ENCODE measurements at places on chromosomes 2 and 18. TPM values are rescaled to one million over a fixed set of nuclear protein-coding genes. Genes with fewer than 3 reads are reported as not detected.

- DNase-seq: no peak
These were observed 10.7 kb upstream of the IL1RL2 start for GRCh38 chr2:102176172-102176571.

GRCh38 chr2:15750433-15750814, 158.8 kb downstream of the DDX1 start:
- DNase-seq: no peak

DNA sequence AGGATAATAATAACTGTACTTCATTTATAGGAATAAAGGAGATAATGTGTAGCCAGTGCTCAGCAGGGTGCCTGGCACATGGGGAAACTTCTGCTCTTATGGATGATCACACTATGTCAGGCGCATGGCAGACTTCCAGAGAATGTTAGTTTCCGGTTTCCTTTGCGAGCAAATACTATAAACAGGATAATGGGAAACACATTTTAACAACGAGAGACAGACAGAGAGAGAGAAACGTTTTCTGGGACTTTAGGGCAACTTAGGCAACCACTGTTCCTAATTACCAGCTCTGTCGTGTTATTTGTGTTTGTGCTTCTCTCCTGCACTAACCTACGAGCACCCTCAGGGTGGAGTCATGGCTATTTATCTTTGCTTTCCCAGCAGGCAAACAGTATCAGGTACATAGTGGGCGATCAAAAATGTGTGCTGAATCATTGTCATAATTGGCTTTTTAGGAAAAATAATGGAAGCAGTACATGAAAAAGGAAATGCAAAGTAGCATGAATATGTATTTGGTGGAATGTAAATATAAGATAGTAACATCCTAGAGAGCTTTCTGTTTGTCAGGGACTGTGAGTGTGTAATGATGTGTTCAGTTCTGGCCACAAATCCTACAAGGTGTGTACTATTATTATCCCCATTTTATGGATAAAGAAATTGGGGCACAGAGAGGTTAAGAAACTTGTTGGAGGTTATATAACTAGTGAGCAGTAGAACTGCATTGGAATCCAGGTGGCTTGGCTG, 36.8 kb upstream of the IGFBP2 start:
- DNase-seq: no peak

GRCh38 chr2:237160271-237160919, 74.7 kb downstream of the COPS8 start:
- DNase-seq: no peak

DNA sequence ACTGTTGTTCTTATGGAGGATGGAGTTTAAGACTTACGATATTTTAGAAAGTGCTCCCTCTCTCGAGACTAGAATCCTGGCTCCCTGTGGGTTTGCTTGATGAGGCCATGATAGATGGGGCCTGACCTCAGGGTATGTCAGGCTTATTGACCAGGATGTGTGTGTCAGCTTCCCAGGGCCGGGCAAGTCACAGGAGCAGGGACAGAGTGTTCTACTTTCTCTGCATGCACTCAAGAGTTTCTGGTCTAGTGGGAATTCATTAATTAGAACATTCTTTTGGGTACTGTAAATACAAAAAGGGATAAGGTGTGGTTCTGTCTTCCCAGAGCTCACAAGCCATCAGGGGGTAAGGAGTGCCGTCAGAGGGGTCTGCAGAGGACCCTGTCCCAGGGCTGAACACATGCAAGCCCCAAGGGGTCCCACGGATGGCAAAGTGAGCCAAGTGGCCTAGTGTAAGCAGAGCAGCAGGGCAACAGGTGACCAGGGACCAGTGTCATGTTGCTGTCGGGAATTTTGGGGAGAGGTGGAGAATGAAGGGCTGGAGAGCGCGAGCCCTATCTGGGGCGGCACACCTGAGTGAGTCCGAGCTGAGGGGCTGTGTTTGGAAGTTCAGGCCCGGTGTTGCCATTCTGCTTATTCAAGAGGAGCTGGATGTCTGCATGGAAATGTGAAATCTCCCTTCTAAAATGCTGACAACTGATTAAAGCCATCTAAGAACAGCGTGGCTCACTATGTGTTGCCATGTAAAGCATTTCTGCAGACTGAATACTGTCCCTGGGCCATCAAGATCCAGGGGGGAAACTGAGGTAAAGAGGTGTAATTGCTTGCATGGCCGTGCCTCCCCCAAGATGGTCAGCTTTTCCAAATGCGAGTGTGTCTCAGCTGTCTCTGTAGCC, 91.4 kb downstream of the TGFA start:
- DNase-seq: no peak

DNA sequence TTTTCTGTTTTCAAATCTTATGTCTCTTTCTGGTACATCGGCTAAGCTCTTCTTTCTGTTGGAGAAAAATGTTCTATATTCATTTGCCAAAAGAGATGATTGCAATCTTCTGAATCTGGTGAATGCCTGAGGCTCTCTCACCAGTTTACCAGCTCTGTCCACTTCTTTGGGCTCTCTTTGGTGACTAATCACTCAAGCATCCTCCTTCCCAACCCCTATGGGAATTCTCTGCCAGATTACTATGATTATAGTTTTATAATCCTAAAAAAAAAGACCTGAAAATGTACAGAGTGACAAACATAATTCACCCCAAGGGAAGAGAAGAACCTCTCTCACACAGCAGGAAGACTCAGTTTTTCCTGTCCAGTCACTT, 187.3 kb downstream of the CAMKMT start:
- no peak for DNase-seq

- DNase-seq: no peak
These were observed 429.0 kb downstream of the SETBP1 start for GRCh38 chr18:45109706-45110105.

DNA sequence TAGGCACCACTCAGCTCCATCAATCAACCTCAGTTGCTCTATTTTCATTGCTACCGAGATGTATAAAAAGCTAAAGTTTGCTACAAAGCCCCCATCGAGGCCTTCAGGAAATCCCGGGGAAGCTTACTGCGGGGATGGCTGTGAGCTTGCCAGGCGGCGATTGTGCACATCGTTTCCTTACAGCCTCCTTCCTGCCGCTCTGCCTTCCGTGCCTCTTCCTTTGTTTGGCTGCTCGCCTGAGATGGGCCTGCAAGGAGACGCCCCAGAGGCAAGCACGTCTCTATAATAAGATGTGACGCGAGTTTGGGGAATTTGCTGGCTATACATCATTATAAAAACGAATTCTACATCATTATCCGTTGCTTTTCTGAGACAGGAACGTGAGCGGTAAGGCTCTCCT, 41.6 kb downstream of the DHRS9 start:
- no peak for DNase-seq

DNA sequence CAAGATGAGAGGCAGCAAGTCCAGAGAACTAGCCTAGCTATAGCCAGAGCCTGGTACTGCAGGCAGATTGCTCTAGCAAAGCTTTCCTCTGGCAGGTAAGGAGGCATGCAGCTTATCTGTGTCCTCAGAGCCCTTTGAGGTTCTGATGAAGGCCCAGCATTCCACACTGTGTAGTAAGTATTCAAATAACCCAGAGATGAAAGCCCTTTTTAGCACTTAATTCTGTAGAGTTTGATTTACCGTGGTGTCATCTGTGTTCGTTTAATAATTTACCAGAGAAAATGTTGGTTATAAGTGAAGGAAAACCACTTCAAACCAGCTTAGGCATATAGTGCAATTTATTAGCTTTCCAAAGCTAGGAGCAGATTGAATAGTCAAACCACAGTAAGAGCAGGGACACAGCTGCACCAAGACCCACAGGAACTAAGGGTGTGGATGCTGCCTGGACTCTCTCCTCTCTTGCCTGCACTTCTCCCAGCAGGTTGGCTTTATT, 226.6 kb downstream of the BABAM2 start:
- no peak for DNase-seq

GRCh38 chr2:146576339-146577111, 1268.3 kb upstream of the ACVR2A start:
- no peak for DNase-seq

DNA sequence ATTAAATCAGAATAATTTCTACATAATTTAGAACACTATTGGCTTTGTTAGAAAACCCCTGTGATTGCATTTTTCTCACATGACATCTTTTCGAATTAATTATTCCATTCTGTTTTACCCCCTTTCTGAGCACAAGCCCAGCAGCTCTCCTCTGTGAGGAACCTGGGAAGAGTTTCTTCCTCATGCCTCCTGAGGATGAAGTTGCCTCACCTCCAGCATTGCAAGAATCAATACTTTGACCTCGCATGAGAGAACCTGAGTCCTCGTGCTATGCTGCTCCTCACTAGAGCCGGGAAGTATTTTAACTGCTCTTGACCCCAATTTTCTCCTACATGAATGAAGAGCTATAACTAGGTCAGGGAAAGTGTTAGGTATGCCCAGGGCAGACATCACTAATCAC, 77.1 kb upstream of the RAPH1 start:
- DNase-seq: no peak

PLCD4 gene
- 0.31 TPM for total RNA-seq

B3GNT7 gene
- 0.87 TPM for total RNA-seq
